Erythroblast (primary cell): ENCODE measurements at places on chromosomes 6 and 20.

DNA sequence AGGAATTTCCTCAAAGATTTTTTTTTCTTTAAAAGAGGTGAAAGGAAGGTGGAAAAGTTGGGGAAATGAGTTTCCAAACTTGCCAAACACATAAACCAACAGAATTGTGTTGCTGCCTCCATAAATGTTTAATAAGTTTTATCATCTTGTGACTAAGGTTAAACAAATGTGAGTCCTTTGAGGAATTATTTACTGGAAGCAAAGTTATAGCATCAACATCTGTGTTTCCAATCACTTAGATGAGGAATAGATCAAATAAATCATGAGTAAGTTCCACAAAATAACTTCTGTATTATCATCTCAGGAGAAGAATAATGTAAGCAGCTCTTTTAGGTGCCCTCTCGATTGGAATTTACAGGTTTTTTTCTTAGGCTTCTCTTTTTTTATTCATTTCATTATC, 20.5 kb downstream of the TSHZ2 start:
- DNase-seq, result no peak

GRCh38 chr6:112321941-112322424, 25.1 kb upstream of the RFPL4B start:
- DNase-seq, result no peak

DNA sequence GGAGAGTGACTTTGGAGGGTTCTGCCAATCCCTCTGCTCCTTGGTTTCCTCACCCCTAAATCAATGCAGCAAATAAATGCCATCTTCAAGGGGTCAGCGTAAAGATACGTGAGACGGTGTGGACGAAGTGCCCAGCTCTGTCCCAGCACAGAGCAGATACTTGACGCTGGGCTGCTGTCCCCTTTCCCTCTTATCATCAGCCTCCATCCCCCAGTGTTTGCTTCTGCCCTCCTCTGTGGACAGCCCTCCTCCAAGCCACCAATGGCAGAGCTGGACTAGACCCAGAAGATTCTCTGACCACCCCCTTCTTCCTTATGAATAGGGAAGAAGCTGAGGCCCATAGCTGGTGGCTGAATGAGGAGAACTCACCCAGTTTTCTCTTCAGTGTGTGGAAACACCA, 17.7 kb upstream of the PI16 start:
- no peak for DNase-seq

- no peak for DNase-seq
Measured at GRCh38 chr6:7769702-7770101, 43.8 kb downstream of the BMP6 start.

DNA sequence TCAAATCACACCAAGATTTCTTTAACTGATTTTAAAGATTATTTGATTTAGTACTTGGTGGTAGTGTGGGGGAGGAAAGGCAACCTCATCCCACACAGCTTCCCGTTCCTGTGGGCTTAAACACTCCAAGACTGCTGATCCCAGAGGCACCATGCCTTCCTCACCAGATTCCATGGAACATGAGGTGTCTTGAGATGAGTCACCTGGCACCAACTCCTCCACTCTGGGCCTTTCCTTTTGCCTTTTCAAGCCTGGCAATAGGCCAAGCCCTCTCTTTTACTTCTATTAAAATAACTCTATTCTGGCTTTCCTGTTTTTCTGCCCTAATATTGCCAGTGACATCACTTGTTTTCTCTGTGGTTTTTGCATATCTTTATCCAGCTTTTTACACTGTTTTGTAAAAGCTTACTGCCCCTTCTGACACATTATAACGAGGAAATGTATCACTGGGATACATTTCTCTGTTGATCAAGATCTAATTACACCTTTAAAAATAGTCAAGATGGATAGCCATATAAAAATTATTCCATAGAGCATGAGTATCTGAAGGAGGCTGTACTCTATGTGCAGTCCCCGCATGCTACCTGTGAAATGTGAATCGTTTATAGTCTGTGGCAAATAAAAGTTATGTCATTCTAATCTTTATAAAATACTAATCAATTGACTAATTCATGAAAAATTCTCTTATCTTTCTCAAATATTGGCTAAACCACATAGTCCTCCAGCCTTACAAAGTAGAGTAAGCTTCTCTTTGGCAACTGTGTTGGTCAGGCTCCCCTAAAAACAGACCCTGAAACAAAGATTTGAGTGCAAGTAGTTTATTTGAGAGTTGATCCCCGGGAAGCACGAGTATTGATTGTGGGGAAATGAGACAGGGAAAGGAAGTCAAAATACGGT, 257.8 kb upstream of the KCNQ5 start:
- DNase-seq, result no peak

- no peak for DNase-seq
Measured at GRCh38 chr20:48041078-48041780, 255.9 kb upstream of the SULF2 start.

DNA sequence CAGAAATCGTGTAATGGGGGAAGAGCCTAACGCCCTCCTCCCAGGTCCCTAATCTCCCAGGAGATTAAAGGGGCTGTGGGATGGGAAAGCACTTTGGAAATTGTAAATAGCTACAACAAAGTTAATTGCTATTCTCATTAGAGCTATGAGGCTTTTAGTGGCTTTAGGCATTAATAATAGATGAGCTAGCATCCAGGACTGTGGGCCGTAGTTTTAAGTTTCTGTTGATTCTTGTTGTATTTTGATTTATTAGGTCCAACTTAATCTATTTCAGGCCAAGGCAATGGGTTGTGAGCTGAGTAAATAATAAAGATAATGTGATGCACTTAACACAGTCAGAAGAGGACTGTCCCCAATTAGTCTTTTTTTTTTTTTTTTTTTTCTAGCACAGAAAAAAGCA, 67.7 kb downstream of the ANKRD6 start:
- no peak for DNase-seq

DNA sequence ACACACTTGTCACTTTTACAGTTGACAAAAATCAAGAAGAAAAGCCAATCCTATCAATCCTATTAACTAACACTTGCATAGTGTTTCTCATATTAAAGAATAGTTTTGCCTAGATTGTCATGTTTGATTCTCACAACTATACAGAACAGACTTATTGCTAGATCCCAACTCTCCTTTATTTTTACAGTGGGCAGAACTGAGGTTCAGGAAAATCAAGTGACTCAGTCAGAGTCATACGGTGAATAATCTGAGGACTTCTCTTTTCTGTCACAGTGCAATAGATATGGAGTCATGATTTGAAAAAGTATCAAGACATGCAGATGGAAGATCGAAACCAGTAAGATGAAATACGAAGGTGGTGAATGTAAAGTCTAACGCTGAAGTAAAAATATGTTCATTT, 195.1 kb upstream of the CITED2 start:
- DNase-seq, result no peak

- DNase-seq, result no peak
Measured at GRCh38 chr6:21200134-21200870, 393.2 kb upstream of the SOX4 start.

- DNase-seq, result no peak
Measured at GRCh38 chr6:15326067-15326614, 80.3 kb downstream of the JARID2 start.

- no peak for DNase-seq
Measured at GRCh38 chr6:154969796-154970195, 25.3 kb upstream of the TIAM2 start.

DNA sequence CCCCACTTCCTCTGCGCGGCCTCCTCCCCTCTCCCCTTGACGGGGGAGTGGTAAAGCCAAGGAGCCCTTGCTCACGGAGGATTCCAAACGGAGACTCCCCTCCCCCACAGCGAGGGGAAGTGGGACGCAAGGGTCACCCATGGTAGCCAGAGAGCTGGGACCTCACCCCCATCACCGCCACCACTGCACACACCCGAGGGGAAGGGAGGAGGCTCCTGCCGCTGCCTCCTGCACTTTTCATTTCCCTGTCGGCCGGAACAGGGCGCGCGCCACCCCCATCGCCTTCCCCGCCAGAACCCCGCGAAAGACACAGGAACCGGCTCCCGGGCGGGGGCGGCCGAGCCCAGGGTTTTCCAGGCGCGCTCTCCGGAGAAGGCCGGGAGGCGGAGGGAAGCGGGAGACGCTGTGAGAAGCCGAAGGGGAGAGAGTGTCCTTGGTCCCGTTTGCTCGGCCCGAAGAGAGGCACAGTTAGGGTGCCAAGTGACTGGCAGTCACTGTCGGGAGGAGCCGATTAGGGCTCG, 789 bp downstream of the CCND3 start:
- DNase-seq, result peak; percentile 71

GRCh38 chr6:125245523-125246264, 56.1 kb downstream of the HDDC2 start:
- DNase-seq, result no peak

DNA sequence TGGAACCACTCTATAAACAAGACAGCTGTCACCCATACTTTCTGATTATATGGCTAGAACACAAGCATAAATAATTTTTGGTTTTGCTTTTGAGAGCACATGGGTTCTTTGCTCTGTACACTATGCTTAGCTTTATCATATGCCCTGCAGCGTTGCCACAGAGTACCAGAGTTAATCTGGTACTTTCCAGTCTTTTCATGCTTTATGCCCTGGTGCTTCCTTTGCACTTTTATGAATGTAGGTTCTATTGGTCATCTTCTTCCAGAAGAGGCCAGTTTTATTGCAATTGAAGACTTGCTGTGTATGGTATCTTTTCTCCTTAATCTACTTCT, 20.8 kb downstream of the SHLD1 start:
- peak; percentile 18 for DNase-seq

GRCh38 chr6:150002710-150003109, 22.6 kb downstream of the RAET1L start:
- DNase-seq, result no peak

DNA sequence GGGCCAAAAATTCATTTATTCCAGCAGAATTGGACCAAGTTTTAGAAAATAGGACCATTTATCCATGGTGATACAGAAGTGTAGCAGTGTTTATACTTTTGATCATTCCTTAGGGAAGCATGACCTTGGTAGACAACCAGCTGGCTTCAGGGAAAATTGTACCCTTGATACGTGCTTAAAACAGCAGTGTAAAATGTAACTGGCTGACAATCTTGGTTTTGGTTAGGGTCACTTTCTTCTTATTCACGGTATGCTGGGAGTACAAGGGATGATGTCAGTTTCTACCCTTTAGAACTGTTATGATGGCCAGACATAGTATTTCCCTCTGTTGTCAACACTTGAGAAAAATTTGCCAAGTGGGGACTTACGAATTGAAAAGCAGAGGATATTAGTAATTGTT, 157.1 kb downstream of the BCKDHB start:
- DNase-seq, result no peak

DNA sequence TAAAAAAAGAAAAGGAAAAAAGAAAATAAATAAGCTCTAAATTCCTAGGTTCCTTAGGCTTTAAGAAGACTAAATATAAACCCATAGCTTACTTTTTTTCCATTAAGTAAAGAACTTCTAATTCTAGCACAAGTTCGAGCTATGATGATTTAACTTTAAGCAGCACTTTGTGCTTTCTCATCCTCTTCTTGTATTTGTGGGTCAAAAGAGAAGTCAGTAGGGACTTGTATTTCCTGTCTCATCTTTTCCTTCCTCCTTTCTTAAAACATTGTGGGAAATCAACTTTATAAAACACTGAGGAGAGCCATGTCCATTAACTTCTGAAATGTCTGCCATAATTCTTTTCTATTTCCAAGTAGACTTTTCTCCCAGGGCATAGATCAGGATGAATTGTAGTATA, 637.7 kb upstream of the CITED2 start:
- no peak for DNase-seq

DNA sequence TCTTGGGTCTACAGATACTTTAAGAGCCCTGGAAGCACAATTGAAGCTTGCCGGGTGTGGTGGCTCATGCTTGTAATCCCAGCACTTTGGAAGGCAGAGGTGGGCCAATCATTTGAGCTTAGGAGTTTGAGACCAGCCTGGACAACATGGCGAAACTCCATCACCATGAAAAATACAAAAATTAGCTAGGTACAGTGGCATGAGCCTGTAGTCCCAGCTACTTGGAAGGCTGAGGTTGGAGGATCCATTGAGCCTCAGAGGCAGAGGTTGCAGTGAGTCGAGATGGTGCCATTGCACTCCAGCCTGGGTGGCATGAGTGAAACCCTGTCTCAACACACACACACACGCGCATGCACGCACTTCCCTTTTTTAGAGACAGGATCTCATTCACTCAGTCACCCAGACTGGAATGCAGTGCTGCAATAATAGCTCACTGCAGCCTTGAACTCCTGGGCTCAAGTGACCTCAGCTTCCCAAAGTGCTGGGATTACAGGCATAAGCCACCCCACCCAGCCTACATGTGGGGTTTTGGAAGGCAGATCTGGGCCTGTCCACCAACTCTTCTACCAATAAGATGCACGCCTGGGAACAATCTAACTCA, 182.5 kb upstream of the JARID2 start:
- DNase-seq, result no peak

- DNase-seq, result no peak
Measured at GRCh38 chr6:5160206-5160605, 75.1 kb downstream of the PPP1R3G start.

- DNase-seq, result peak; percentile 53
Measured at GRCh38 chr6:145929037-145929633, 35.0 kb downstream of the SHPRH start.

GRCh38 chr6:57221191-57221935, 744 bp downstream of the RAB23 start:
- peak; percentile 68 for DNase-seq

GRCh38 chr20:61705386-61706258, 360.1 kb downstream of the TAF4 start:
- no peak for DNase-seq

DNA sequence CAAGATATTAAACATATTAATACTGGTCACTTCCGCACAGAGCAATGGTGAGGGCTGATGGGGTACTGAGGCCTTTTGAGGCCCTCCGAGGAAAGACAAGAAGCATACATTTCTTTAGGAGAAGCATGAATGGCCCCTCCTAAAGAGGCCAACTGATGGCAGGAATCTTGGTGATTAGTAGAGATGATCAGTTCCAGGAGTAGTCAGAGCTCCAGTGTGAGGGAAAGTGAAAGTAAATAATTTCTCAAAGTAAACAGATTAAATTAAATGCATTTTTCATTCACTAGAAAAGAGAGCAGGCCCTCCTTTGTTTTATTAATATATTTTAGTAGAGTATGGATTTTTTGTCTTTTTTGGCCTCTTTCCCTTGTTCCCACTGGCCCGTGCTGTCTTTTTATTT, 38.2 kb downstream of the NOX3 start:
- no peak for DNase-seq

- no peak for DNase-seq
Measured at GRCh38 chr20:12617076-12617475, 391.7 kb upstream of the SPTLC3 start.
